Dorsolateral prefrontal cortex (tissue), 122 donors: ENCODE measurements at places on chromosomes 16 and 17.

DNA sequence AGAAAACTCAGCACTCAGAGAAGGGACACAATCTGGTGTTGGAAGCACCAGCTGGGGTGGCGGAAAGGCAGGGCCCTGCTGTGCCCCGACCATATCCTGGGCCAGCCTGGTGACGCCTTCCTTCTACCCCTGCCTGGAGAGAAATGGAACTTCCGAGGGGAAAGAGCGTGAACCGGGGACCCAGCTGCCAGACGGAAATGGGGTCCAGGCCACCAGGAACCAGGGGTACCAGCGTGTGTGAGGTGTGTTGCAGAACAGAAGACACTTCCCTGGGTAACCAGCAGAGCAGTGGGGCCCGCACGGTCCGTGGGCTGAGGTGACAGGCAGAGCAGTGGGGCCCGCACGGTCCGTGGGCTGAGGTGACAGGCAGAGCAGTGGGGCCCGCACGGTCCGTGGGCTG lies 6.8 kb downstream of the RAB40B start:
- no peak for DNase-seq

DNA sequence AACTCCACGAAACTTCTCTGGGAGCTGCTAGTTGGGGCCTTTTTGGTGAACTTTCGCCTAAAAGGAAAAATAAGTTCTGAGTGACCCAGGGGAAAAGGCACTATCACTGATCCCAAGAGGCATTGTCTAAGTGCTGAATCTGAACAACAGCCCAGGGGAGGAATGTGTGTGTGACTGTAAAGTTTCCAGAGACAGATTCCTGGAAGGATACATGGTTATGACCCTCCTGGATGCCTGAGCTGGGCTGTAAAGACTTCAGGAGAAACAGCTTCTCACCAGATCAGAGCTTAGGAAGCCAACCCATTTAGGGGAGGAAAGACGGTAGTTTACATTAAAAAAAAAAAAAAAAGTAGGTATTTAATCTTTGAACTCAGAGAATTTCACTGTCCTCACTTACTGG lies 20.2 kb downstream of the HIGD1B start:
- DNase-seq: no peak

DNA sequence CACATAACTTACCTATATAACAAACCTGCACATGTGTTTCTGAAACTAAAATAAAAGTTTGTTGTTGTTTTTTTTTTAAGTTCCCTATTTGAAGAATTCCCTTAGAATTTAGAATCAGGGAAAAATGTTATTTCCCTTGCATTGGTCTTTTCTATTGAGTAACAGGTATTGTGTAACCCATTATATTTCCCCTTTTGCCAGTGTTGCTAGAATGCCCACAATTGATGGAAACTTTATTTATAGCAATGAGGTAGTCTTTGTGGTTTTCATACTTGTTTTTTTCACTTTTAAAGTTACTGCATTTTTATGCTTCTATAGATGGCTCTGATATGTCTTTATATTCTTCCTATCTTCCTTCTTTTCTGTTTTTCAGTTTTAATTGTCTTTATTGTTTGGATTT lies 3.9 kb downstream of the NLRP1 start:
- no peak for DNase-seq

- no peak for DNase-seq
Observed at GRCh38 chr17:67585077-67585602, 132.6 kb upstream of the NOL11 start.

- DNase-seq: no peak
Observed at GRCh38 chr16:88821168-88821850, 9.6 kb upstream of the APRT start.

- peak; percentile 95 for DNase-seq
Observed at GRCh38 chr16:471353-472198, 46.1 kb downstream of the RAB11FIP3 start.

DNA sequence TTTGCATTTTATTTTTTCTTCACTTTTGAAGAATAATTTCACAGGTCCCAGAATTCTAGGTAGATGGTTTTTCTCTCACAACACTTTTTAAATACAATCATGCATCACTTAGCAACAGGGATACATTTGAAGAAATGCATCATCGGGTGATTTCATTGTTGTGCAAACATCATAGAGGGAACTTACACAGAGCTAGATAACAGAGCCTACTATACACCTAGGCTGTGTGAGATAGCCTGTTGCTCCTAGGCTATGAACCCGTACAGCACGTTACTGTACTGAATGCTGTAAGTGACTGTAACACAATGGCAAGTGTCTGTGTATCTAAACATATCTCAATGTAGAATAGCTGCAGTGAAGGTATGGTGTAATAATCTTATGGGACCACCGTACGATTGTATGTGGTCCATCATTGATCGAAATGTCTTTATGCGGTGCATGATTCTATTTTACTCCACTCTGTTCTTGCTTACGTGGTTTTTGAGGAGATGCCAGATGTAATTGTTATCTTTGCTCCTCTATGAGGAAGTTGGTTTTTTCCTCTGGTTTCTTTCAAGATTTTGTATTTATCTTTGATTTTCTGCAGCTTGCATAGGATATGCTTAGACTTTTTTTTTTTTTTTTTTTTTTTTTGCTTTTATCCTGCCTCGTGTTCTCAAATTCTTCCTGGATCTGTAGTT lies 35.5 kb upstream of the TMEM92 start:
- DNase-seq: no peak

- no peak for DNase-seq
Observed at GRCh38 chr16:52364500-52364899, 182.4 kb downstream of the TOX3 start.

- DNase-seq: no peak
Observed at GRCh38 chr16:65062736-65063583, 58.9 kb downstream of the CDH11 start.

DNA sequence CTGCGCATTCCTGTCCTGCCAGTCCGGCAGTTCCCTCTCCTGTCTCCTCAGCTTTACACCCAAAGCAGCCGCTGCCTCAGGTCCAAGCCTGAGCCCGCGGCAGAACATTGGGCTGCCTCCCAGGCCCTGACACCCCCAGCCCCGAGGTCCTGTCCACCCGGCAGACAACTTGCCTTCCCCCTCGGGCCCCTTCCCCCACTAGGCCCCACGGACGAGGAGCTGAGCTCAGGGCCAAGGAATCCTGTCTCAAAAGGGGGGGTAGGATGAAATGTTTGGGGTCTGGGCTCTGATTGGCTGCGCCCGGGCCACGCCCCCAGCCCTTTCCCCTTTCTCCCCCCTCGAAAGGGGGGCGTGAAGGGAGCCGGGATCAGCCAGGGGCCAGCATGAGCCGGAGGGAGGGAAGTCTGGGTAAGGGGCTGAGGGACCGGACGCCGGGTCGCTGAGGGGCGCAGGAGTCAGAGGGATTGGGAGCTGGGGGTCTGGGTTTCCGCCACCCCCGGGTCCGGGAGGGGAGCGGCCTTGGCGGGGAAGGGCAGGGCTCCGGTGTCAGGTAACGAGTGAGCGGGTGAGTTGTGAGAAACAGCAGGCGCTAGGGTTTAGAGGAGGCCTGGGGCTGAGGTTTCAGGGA lies at the start of gene CTF1:
TSS of gene CTF1 (plus strand) at position 354 of the 628 bp plus-strand sequence. CDS start at position 384, 30 bp downstream.
- DNase-seq: no peak

DNA sequence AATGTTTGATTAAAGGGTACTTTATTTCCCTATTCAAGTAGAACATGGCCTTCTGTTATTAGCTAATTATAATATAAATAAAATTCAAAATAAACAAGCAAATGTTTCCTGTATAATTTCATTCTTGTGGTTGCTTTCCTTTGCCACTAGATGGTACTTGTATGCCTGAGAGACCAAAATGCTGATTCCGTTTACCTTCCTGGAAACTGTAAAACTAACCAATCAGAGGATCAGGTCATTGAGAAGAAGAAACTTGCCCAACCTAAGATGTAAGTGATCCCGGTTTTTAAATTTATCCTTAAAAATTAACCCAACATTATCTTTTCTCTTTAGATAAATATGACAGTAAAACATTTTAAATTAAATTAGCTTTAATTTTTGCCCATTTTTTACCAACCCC lies 8.1 kb upstream of the ABCA5 start:
- no peak for DNase-seq

DNA sequence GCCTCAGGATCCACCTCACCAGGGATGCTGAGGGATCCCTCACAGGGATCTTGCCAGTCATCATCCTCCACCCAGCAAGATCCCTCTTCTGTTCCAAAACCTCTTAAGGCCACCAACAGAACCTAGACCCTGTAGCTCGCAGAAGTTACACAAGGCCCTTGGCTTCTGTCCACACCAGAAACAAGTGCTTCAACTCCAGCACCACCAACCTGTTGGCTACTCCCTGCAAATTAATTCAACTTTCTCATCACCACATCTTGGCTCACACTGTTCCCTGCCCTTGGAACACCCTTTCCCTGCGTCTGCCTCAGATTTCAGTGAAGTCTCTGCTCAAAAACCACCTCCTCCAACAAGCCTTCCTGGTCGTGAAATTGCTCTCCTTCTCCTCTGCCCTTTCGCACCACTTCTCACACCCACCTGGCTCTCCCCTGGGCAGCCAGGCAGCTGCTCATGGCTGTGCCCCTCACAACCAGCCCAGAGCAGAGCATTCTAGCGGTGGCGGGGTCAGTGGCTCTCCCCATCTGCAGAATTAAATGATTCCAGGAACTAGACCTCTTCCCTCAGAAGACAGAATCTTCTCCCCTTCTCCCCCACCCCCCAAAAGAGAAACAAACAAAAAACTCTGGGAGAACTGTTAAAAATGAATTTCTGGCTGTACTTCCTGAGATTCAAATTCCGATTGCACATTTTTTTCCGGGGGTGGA lies 1.8 kb downstream of the PLLP start:
- DNase-seq: no peak

- DNase-seq: no peak
Observed at GRCh38 chr16:54066451-54067105, 220.0 kb downstream of the IRX3 start.

- DNase-seq: no peak
Observed at GRCh38 chr17:194828-195602, 13.6 kb upstream of the DOC2B start.

GRCh38 chr17:77437017-77437416 lies 296.2 kb downstream of the SEC14L1 start:
- no peak for DNase-seq

GRCh38 chr17:15973016-15973415 lies 26.5 kb downstream of the ZSWIM7 start:
- no peak for DNase-seq

DNA sequence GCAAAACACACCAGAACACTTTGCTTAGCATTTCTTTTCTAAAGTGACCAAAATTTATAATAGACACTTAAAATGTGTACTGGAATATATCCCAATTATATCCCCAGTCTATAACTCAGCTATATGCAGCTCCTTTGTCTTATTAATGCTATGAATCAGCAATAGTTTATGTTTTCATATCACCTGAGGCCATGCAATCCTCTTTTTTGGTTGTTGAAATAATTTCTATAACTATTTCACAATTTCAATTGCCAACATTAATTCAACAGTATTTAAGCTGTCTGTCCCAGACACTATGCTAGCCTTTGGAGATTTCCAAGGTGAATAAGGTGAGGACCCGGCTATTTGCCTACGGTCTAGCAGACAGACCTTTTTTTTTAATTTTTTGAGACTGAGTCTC lies 17.2 kb upstream of the BMERB1 start:
- DNase-seq: no peak

- no peak for DNase-seq
Observed at GRCh38 chr17:37017404-37017803, 68.7 kb downstream of the AATF start.

- no peak for DNase-seq
Observed at GRCh38 chr17:38701504-38702165, 3.4 kb upstream of the MLLT6 start.

DNA sequence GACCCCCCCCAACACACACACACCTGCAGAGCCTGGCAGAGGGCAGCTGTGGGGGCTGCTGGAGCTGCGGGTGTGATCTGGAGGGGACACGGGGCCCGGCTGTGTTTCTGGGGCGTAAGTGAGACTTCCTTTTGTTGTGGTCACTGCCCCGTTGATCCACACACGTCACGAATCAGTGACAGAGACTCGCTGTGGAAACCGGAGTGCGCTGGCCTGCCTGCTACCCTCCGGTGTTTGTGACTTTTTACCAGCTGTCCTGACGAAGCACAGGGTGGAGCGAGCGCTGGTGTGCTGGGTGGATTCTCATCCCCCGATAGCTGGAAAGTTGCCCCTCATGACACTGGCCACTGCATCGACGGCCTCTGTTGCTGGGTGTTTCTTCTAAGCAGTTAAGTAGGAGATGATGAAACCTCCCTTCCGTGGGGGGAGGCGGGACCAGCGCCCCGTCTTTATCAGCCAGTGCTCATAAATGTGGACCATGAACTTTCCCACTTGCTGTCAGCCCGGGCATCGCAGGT lies 2.3 kb downstream of the METRNL start:
- DNase-seq: no peak

DNA sequence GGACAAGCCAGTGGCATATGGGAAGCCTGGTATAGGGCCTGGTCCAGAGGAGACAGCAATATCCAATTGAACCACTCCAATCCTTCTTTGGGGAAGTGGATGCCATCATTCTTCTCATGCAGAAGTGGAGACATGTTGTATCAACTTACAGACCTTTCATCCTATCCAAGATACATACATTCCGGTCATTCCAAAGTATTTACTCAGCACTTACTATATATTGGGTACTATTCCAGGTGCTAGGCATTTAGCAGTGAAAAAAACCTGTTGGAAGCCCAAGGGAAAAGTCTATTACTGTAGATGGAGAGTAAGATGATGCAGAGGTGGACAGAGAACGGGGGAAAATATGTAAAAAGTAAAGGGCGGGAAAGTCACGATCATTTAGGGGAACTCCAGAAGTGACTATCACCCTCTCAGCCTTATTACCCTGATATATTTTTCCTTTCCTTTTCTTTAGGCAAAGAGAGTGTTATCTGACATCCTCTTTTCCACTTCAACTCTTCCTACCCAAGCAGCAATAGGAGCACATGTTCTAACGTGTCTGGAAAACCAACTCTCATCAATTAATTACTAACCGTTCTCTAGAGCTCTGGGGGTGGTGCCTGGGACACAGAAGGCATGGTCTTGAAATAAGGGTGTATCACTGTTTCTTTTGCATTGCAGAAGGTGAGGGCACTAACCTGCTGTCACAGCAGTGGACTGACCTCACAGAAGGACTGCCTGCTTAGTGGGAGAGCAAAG lies 210.1 kb upstream of the MAF start:
- no peak for DNase-seq

DNA sequence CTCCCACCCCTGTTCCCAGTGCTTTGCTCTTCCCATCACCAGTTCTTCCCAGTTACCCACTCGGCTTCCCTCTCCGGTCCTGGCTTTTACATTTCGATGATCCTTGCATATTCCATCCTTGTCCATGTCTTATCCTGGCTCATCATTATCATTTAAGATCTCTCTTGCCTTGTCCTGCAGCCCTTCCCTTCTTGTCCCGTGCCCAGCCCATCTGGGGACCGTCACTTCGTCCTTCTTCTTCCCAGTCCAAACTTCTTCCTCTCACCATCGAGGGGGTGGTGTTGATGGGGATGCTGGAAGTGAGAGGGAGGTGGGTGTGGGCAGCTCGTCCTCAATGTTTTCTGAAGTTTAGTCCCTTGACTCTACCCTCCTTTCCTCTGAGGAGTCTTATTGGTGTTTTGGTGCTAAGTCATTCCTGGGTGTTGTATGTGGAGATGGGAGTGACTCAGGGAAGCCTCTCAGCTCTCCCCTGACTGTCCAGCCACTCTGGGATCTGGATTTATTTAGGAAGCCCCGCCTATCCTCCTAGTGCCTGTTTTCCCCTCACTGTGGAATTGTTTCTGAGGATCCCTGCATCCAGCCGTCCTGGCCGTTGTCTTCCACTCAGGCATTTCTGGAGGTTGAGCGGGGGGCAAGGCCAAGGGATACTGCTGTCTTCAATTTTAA lies 975 bp downstream of the SNX29 start:
- peak; percentile 18 for DNase-seq

GRCh38 chr16:15689290-15689689 lies 39.2 kb downstream of the NDE1 start:
- no peak for DNase-seq
